Urinary bladder (tissue), 4 donors: ENCODE measurements at places on chromosomes 7 and 10. TPM values are rescaled to one million over a fixed set of nuclear protein-coding genes. Genes with fewer than 3 reads are reported as not detected.

GRCh38 chr7:157879391-157879790 lies 542.6 kb downstream of the DNAJB6 start:
- DNase-seq, result no peak

The MBLAC1 gene
- total RNA-seq, result 1.3 TPM

The COL28A1 gene
- total RNA-seq, result 9.7 TPM

DNA sequence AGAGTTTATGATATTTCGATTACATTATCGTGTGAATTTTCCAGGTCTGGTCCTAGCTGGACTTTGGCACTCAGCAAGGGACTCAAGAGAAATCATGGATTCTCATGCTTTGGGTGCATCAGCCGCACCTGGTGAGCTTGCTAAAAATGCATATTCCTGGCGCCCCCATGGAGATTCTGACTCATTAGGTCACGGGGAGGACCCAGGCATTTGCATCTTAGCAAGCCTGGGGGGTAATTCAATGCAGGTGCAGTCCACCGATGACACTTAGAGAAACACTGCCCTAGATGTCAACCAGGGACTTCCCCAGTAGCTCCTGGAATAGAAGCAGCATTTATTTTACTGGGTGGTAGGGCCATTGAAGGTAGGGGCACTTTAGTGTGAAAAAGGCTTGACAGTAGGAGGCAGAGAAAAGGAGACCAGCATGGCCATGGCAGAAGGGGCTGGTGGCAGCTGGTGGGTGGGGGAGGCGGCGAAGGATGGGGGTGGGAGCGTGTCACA lies 29.9 kb upstream of the PDCD4 start:
- DNase-seq, result no peak

GRCh38 chr7:52085610-52086009 lies 769.0 kb upstream of the COBL start:
- no peak for DNase-seq

The SPOCK2 gene
- 3.2 TPM for total RNA-seq

DNA sequence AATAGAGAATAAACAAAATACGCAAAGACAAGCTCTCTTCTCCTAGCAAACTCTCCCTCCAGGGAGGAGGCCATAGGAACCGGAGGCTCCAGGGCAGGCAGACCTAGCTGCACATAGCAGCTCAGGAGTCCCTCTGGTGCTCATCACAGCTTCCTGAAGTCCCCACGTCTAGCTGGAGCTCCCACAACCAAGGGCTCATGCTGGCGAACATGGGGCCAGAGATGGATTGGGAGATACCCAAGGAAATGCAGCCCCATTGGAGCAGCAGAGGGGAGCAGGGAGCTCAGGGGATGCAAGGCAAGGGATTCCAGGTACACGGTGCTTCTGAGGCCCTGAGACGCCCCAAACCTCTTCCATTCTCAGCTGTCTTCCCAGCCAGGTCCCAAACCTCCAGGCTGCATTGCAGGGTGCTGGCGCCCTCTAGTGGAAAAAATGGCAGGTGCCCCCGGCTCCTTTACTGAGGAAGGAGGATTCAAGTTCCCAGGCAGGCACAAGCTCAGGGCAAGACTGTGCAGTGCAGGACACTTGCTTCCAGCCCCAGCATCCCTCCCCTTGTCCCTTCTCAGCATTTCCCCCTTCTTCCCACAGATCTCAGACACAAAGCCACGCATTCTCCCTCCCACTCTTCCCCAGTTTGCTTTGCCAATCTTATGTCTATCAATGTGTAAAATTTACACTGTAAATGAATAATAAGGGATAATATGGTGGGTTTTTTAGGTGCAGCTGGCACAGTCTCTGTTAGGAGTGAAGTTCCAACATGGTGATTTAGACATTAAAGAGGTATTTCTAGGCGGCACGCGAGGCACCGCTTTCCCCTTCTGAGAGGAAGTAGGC lies 46.2 kb downstream of the GPAM start:
- DNase-seq, result peak; percentile 35

- DNase-seq, result no peak
Measured at GRCh38 chr10:126476246-126476645, 88.0 kb upstream of the ADAM12 start.

The CPA2 gene
- total RNA-seq, result not detected

The CPA4 gene
- 3.8 TPM for total RNA-seq

DNA sequence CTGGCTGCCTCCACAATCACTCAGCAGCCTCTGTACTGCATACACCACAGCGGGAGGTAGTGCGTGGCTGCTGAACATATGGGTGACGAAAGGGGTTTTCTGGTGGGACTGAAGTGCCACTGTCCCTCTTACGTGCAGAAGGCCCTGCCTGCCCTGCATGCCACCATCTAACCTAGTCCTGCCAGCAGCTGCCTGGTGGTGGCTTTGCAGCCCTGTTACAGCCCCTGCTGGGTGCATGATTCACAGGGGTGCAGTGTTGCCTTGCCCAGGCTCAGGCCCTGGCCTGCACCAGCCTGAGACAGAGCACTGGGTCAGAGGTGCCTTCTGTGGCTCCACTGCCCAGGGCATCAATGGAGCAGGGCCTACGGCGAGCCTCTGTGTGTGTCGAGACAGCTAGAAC lies 50.1 kb downstream of the SYPL1 start:
- no peak for DNase-seq

DNA sequence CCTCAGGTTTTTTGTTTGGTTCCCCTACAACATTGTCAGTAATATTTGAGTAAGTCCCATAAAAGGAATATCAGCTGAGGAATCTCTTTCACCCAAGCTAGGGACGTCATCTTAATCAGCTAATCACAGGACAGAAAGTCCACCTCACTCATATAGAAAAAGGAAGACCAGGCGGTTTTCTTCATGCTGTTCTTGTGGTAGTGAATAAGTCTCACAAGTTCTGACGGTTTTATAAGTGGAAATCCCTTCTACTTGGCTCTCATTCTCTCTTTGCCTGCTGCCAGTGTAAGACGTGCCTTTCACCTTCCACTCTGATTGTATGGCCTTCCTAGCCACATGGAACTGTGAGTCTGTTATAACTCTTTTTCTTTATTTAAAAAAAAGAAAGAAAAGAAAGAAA lies 308.1 kb upstream of the PFKP start:
- no peak for DNase-seq

The RPEL1 gene
- not detected for total RNA-seq

The HOXA9 gene
- total RNA-seq, result 19.8 TPM

DNA sequence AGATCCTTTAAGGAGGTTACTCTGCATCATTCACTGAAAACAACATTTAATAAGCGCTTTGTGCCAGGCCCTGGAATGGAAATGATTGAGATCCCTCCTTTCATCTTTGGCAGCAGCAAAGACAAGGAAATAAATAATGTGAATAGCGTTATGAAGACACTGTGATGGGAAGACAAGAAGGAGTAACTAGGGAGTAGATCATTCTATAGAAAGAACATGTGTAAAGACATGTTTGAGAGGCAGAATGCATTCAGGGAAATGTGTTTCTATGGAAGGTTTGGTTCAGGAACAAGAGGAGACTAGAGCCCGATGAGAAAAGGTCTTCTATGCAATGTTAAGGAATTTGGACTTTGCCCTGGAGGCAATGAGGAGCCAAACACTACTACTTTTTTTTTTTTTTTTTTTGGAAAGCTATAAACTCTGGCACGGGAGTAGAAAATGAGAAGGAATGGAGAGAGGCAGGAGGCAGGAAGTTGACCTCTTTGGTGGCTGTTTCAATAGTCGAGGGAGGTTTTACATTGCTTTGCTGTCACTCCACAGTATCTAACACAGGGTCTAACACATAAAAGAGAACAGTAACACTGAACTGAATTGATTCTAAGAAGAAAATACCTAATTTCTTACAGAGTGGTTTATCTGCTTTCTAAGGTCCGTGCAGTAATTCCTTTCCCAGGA lies 44.9 kb downstream of the SMURF1 start:
- no peak for DNase-seq
